ENCODE measurements at places on chromosomes 16 and 17.

DNA sequence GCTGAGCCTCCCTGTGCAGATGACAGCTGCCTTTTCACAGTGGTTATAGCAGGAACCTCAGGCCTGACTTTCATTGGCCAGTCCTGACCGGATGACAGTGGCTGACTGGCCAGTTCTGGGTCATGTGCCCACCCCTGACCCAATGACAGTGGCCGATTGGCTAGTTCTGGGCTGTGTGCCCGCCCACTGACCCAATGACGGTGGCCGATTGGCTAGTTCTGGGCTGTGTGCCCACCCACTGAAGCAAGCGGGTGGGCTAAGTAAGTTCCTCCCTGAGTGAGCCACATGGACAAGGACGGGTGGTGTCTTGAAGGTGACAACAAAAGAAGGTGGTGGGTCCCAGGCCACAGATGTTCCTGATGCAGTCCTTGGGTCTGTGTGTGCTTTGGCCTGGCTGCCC, 9.5 kb downstream of the DEF8 start:
- peak; percentile 17 for DNase-seq

GRCh38 chr16:48317614-48318315, 67.4 kb downstream of the SIAH1 start:
- DNase-seq: no peak

GRCh38 chr17:33506889-33507650, 214.0 kb upstream of the ASIC2 start:
- DNase-seq: no peak

DNA sequence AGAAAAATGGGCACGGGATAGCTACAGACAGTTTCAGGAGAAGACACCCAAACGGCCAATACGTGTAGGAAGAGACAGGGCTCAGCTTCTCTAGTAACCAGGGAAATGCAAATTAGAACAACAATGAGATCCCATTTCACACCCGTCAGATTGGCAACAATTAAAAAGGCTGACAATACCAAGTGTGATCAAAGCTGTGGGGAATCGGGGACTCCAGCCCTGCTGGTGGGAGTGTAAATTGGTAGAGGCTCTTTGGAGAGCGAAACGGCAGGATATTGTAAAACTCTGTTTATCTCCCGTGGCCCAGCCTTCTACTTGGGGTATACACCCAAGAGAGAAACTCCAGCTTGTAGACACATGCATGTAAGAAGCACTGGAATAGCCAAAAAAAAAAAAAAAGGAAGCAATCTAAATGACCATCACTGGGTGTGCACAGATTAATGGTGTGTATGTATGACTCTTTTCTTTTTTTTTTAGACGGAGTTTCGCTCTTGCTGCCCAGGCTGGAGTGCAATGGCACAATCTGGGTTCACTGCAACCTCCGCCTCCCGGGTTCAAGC, 27.5 kb downstream of the MYBBP1A start:
- DNase-seq: no peak

GRCh38 chr16:85750146-85750826, 610 bp downstream of the C16orf74 start:
- DNase-seq: no peak
